ENCODE measurements at places on chromosomes 1 and 21.
A peak's percentile ranks its signal among the peaks of the same experiment; 100 is the strongest.

DNA sequence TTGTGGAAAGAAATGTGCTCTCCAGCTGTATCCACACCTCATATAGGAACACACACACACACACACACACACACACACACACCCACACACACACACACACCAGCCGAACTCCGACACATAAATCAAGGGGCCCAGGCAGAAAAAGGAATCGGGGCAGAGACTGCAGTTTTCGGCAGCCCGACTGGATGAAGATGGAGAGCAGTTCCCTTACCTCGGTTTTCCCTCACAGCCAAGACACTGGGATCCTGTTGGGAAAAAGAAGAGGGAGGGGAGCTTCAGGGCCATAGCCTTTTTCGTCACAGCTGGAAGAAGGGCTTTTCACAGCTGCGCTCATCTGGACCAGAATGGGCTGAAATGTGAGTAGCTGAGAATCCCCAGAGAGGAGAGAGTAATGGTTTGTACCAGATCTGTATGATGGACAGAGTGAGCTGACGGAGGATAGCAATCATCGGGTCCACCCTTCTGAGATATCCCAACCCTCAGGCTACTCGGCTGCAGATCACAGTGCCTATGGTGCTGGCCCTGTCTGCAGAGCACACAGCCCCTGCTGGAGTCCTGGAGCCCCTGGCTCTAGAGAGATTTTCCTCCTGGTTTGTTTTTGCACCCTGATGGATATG, 37.7 kb downstream of the PIK3C2B start:
- no peak for DNase-seq

DNA sequence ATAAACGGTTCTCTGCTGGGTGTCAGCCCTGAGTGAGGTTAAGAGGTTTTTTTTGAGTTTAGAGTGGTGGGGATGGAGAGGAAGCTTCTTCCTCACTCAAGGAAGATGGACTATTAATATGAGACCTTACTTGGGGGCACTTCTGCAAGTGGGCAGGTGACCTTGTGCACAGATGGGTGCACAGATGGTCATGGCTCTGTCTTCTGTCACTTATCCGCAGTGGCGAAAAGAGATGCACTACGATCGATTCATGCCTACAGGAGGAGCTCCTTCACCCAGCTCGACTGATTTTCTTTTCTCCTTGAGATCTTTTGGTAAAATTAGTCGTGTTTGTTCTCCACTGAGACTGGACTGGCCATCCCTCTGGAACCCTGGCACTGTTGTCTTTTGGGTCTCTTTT, 22.9 kb upstream of the CYYR1 start:
- no peak for DNase-seq

- DNase-seq, result no peak
Measured at GRCh38 chr1:206970446-206970845, at the start of gene FCAMR. Gene FCAMR (minus strand): TSS chr1:206970460. CDS start chr1:206970125, 335 bp downstream.

DNA sequence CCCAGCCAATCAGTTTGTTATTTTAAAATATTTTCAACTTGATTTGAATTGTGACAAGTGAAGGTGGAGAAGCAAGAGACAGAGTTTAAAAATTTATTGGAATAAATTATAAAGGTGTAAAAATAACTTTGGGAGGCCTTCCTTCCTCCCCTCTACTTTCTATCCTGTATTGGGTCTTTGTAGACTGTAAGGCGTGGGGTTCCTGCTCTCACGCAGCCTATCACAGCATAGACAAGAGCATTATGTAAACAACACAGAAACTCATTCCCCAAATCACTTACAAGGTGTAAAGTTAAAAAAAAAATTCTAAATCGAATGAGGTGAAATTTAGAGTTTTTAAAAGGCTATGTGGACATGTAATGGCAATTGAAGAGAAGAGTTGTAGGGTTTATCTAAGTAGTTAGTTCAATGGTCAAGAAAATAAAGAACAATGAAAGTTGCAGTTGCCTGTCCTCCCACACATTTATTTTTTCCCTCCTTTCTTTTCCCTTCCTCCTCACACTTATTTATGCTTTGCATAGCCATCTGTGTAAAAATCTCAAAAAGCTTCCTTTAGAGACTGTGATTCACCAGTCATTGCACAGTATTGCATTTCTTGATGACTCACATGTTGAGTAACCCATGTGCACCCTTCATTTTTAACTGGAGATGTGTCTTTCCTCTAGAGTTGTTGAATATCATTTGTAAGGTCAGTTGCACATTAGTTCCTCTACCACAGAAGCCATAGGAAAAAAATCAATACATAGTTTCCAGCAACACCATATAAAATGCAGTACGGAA, 242.2 kb downstream of the PTPRC start:
- peak; percentile 80 for DNase-seq

GRCh38 chr1:247400685-247401084, 15.3 kb upstream of the NLRP3 start:
- DNase-seq, result no peak

GRCh38 chr1:219724440-219724839, 111.5 kb upstream of the ZC3H11B start:
- no peak for DNase-seq

- no peak for DNase-seq
Measured at GRCh38 chr1:172545396-172546004, 12.6 kb downstream of the SUCO start.

- no peak for DNase-seq
Measured at GRCh38 chr1:35190784-35191183, 2.2 kb downstream of the SFPQ start.

DNA sequence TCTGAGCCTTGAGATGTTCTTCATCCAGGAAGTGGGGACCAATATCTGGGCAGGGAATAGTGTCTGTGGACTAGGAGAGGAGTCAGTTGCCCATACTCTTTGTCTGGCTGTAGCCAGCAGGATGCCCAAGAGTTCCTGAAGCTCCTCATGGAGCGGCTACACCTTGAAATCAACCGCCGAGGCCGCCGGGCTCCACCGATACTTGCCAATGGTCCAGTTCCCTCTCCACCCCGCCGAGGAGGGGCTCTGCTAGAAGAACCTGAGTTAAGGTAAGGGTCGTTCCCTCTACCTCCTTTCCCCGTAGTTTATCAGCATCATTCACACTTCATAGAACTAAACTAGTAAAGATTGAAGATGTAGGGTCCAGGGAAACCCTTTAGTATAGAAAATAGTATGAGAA, 3.4 kb upstream of the PPOX start:
- no peak for DNase-seq

DNA sequence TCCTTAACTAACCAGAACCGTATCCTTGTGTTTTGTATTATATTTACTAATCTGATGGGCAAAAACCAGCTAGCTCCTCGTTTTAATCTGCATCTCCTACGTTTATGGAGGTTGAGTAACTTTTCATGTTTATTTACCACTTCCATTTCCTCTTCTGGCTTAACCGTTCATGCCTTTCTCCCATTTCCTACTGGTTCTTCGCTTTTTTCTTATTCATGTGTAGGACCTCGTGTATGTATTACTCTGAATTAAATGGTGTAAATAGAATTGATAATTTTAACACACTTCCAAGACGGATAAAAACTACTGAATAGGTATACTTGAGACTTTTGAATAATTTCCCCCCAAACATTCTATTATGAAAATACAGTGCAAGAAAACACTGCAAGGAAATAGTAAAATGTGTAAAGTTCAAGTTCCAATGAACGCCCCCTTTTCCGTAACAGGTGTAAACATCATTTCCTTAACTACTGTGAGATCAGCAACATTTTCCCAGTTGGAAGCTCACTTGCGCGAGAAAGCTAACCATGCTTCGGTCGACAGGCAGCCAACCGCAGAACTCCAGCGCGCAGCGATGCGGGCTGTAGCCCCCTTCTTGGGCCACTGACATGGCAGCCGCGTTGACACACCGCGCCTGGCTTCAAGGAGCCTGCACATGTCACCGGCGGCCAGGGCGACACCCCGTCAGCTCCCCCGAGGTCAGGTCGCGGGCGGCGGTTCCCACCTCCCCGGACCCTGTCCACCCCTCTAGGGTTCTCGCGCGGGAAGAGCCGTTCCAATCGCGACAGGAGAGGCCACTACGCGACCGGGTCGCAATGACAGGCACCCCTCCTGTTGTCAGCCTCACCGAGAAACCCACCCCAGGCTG, 816 bp downstream of the EDEM3 start:
- DNase-seq, result peak; percentile 12

DNA sequence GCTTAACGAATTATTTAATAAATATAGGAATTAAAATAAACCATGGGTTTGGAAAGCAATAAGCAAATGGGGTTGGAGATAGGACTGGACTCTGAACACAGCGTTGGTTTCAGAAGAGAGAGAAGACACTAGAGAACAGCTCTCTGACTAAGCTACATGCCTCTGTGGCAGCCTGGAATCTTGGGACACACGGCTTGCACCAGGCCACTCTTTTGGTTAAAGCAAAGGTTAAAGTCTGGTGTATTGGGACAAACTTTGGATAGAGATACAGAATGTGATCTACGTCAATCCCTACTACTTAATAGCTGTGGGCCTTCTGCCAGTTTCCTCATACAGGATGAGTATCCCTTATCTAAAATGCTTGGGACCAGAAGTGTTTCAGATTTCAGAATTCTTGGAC, 49.7 kb upstream of the HSD17B7 start:
- DNase-seq, result no peak

DNA sequence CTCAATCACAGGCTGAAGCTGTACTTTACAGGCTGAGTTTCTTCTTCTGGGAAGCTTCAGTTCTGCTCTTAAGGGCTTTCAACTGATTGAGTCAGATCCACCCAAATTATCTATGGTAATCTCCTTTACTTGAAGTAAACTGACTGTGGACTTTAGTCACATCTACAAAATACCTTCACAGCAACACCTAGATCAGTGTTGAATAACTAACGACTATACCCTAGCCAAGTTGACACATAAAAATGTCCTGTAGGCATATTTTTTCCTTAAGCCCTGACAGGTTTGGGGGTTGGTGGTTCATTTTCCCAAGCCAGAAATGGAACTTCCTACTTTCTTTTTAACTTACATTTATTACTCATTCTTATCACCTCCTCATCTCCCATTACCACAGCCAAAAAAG, 42.9 kb upstream of the PRKACB start:
- no peak for DNase-seq

DNA sequence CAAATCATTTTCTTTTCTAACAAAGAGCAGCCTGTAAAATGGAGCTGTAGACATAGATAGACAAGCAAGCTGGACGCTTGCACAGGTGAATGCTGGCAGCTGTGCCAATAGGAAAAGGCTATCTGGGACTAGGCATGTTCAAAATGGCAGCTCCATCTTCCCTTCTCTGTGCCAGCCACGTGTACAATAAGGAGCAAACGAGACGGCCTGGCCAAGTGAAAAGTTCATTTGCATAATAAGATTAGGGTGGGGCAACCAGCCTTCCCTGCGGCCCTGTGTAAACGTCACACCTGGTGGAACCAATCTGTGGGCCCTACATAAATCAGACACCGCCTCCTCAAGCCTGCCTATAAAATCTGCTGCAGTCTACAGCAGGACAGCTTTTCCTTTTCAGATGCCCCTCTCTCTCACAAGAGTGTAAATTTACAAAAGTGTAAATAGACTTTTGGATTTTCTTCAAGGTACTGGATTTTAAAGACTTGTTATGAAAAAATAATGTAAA, 16.6 kb upstream of the EDEM3 start:
- no peak for DNase-seq

- DNase-seq, result no peak
Measured at GRCh38 chr1:9228609-9229008, 6.0 kb upstream of the H6PD start.

DNA sequence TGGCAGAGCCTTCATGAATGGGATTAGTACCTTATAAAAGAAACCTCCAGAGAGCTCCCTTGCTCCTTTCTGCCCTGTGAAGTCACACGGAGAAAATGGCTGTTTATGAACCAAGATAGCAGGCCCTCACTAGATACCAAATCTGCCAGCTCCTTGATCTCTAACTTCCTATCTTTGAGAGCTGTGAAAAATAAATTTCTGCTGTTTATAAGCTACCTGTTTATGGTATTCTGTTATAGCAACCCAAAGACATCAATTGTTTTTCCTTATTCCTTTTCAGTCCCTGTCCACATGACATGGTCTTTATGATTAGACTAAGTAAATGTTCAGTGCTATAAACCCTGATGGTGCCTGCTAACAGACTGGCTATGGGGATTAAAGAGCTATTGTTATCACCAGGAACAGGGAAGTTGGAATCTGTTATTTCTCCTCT, 9.7 kb upstream of the STIL start:
- DNase-seq, result no peak

- no peak for DNase-seq
Measured at GRCh38 chr1:155191904-155192303, 15.8 kb downstream of the THBS3 start.

- DNase-seq, result no peak
Measured at GRCh38 chr21:20551939-20552338, 446.3 kb upstream of the NCAM2 start.

DNA sequence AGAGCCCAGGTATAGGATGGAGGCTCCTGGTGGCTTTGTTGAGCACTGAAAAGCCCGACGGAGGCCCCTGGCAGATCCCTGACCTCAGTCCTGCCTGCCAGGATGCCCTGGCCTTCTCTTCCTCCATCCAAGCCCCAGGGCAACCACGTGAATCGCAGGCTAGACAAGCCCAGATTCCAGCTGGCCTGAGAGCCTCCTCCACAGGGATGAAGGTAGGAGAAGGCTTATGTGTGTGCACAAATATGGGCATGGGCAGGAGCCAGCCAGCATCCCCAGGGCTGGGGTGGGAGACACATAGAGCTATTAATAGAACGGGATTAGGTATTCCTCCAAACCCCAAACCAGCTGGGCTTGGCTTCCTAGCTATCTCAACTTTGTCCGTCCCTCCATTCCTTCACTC, 4.0 kb upstream of the EXTL1 start:
- no peak for DNase-seq

DNA sequence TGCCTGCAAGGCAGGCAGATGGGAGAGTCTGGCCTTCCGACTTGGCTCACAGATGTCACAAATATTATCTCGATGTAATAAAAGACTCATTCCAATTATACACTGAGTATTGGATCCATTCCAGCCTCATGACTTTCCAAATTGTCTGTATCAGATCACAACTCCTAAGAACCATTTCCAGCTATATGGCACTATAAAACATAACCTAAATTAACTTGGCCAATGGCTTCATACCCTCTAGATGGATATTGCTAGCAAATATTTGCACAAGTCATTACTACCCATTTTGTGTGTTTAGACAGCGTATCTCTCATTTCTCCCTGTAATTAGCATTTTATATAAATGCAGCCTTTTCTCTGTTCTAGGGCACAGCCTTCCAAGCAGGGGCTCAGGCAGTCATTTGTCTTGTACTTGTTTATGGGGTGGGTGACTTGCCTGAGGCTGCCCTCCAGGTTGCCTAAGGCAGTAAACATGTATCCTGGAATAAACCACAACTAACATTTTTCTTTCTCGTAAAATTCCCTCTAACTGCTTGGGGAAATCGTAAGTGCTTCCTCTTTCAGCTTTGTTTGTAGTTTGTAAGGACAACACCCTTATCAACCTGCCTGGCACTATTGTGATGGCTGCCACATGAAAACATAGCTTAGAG, 70.6 kb upstream of the KCNJ6 start:
- no peak for DNase-seq

GRCh38 chr21:42151148-42151947, 67.6 kb upstream of the ABCG1 start:
- no peak for DNase-seq

DNA sequence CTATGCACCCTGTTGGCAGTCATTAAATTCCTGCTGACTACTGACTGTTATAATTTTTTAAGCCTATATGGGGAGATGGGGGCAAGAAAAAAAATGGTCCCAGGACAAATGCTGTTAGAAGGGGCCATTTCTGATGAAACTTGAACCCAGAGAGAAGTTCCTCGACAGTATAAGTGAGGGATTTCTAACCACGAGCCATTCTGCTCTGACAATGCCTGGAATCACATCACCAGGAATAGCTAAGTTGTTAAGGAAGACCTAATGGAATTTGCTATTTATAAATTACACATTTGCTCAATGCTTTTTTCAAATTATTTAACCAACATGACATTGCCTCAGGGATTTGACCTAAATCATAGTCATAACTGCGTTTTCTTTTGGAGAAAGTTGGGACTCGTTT, 55.2 kb downstream of the LHX9 start:
- no peak for DNase-seq
